ENCODE measurements at places on chromosomes 2 and 18. TPM values are rescaled to one million over a fixed set of nuclear protein-coding genes. Genes with fewer than 3 reads are reported as not detected.

GRCh38 chr2:210363876-210364275, 48.9 kb upstream of the MYL1 start:
- DNase-seq = no peak

GRCh38 chr2:241548451-241548835, 10.1 kb upstream of the BOK start:
- DNase-seq = no peak

- no peak for DNase-seq
These were observed 145.6 kb downstream of the METTL4 start for GRCh38 chr18:2425426-2426317.

GRCh38 chr2:109089602-109090300, 39.3 kb upstream of the SH3RF3 start:
- DNase-seq = no peak

The SDC1 gene
- 25.0 TPM for total RNA-seq

The ADGRF3 gene
- 0.15 TPM for total RNA-seq

DNA sequence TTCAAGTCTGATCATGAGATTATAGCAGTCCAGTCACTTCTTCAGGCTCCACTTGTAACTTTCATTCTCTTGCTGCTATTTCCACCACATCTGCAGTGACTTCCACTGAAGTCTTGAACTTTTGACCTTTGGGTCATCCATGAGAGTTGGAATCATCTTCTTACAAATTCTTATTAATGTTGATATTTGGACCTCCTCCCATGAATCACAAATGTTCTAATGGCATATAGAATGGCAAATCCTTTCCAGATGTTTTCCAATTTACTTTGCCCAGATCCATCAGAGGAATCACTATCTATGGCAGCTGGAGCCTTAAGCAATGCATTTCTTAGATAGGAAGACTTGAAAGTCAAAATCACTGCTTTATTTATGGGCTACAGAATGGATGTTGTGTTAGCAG, 159.4 kb downstream of the LTBP1 start:
- no peak for DNase-seq

GRCh38 chr2:240245706-240246105, 105.2 kb upstream of the OTOS start:
- no peak for DNase-seq

The LIMS4 gene
- 4.0 TPM for total RNA-seq

The CDKL4 gene
- 1.1 TPM for total RNA-seq

- DNase-seq = no peak
These were observed 10.9 kb upstream of the TEX261 start for GRCh38 chr2:71005271-71006202.

The KIAA2012 gene
- not detected for total RNA-seq

The FOXD4L1 gene
- total RNA-seq = not detected

The COL3A1 gene
- 36.4 TPM for total RNA-seq

- no peak for DNase-seq
These were observed 124.1 kb upstream of the XIRP2 start for GRCh38 chr2:166764216-166764615.

The ITPRIPL1 gene
- total RNA-seq = 0.63 TPM

DNA sequence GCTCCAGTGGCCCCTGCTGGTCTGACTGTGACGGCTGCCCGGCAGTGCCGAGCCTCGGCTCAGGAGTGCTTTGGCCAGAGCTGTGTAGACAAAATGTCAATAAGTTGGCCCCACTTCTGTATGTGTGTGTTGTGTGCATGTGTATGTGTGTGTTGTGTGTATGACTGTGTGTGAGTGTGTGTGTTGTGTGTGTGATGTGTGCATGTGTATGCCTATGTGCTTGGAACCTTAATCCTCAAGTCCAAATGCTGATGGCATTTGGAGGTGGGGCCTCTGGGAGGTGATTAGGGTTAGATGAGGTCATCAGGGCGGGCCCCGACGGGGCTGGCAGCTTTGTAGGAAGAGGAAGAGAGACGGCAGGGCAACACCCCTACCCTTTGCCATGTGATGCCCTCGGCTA, 269.0 kb downstream of the DCDC2C start:
- no peak for DNase-seq

DNA sequence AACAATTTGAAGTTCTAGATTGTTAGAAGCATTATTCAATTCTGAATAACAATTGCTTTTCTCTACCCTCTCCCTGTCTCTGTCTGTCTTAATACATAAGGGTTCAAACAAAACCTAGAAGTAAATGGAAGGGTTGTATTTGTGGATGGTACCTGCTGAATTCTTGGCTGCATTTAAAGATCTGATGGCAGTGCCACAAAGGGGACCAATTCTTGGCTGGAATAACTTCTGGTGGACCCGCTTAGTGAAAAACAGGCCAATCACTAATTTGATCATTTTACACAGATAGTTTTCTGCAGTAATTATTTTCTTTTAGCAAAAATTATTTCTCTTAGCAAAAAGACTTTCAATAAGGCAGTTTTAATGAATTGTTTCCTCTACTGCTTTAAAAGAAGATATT, 353.5 kb downstream of the MYCN start:
- no peak for DNase-seq

Measured in thyroid gland (tissue), 4 donors.